ENCODE measurements at places on chromosomes 12 and 14. TPM values are rescaled to one million over a fixed set of nuclear protein-coding genes. Genes with fewer than 3 reads are reported as not detected.

Gene EML5
- total RNA-seq: 3.1 TPM

Gene IFNG-AS1
- 0.55 TPM for total RNA-seq

Gene OTUB2
- not detected for total RNA-seq

Gene MANSC1
- total RNA-seq: 0.45 TPM

Gene TMEM52B
- total RNA-seq: not detected

GRCh38 chr12:94849411-94849976 lies 154.0 kb downstream of the NDUFA12 start:
- no peak overlapping the region for H3K27ac ChIP-seq
- no peaks in the 10 kb centered on the region for H3K27me3 ChIP-seq
- no peaks in the 10 kb centered on the region for H3K36me3 ChIP-seq
- H3K4me3 ChIP-seq: no peak overlapping the region
- H3K4me1 ChIP-seq: no peaks in the 10 kb centered on the region
- DNase-seq: no peak

DNA sequence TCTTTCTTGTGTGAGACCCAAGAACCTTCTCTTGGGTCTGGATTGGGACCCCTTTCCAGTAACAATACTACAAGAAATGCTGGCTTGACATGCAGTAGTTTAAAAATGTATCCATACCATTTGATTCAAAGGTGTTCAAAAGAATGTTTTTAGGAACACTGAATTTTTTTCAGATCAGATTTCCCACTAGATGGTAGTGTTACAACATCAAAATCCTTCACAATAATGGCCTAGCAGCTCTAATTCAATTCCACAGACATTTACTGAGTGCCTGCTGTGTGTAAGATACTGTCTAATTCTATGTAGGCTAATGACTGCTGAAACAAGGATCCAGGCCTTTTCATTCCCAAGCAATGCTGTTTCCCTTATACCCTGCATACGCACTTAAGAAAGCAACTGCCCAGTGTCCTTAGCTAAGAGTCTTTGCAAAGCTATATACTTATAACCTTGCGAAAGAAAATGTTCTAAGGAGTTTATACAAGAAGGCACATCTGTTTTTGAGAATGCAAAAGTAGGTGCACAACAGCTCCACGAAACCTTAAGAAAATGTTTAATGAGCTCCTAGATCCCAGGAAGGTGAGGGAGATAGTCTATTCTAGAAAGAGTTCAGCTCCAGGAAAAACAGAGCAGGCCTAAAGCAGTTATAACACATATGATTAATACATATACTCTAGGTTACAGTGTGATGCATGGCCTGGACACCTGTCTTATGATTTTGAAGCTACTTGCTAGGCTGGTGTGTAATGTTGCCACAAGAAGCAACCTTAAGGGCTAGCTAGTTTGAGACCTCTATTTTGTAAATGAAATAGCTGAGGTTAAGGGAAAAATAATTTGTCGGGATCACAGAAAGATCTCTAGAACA lies 50.9 kb upstream of the PKP2 start:
- no peak overlapping the region for H3K27ac ChIP-seq
- no peaks in the 10 kb centered on the region for H3K27me3 ChIP-seq
- H3K4me3 ChIP-seq: no peak overlapping the region
- DNase-seq: no peak
- no peaks in the 10 kb centered on the region for H3K4me1 ChIP-seq

GRCh38 chr14:21734457-21735074 lies 60.9 kb upstream of the OR4E1 start:
- DNase-seq: no peak
- no peak overlapping the region for H3K27ac ChIP-seq
- H3K4me1 ChIP-seq: no peaks in the 10 kb centered on the region
- H3K27me3 ChIP-seq: no peaks in the 10 kb centered on the region
- H3K36me3 ChIP-seq: no peaks in the 10 kb centered on the region

DNA sequence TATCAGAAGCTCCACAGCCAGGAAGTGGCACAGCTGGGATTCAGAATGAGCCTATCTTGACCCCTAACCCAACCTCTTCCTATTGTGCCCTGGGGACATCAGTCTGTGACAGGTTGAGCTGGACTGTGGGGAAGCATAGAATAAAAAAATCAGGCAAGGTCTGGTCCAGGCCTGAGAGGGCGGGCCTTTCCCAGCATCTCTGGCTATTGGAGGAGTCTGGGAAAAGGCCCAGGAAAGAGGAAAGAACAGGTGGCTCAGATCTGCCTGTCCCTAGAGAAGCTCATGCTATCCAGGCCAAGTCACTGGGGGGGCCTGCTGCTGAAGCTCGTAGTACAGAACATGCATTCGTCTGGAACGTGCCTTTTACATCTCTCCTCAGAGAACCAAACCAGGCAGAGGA lies 100.5 kb downstream of the PPM1H start:
- peaks cover 3% of the 10 kb centered on the region for H3K27me3 ChIP-seq
- no peak overlapping the region for H3K27ac ChIP-seq
- no peak overlapping the region for H3K4me3 ChIP-seq
- no peak for DNase-seq
- no peaks in the 10 kb centered on the region for H3K36me3 ChIP-seq

GRCh38 chr12:49967042-49967776 lies 5.5 kb downstream of the AQP5 start:
- H3K27me3 ChIP-seq: peaks cover 46% of the 10 kb centered on the region
- H3K4me1 ChIP-seq: peaks cover 17% of the 10 kb centered on the region
- H3K36me3 ChIP-seq: no peaks in the 10 kb centered on the region
- H3K4me3 ChIP-seq: peak overlapping the region; percentile 57
- DNase-seq: peak; percentile 91

- no peak for DNase-seq
- no peak overlapping the region for H3K4me3 ChIP-seq
- no peak overlapping the region for H3K27ac ChIP-seq
Observed at GRCh38 chr12:51008329-51009055, 17.7 kb downstream of the SLC11A2 start.

- no peaks in the 10 kb centered on the region for H3K4me1 ChIP-seq
- peaks cover 38% of the 10 kb centered on the region for H3K36me3 ChIP-seq
- H3K4me3 ChIP-seq: no peak overlapping the region
- H3K27me3 ChIP-seq: no peaks in the 10 kb centered on the region
Observed at GRCh38 chr12:118259079-118259478, 113.6 kb downstream of the TAOK3 start.

GRCh38 chr14:55715889-55716288 lies 135.9 kb downstream of the KTN1 start:
- no peaks in the 10 kb centered on the region for H3K36me3 ChIP-seq
- H3K4me1 ChIP-seq: no peaks in the 10 kb centered on the region
- H3K27ac ChIP-seq: no peak overlapping the region
- no peak overlapping the region for H3K4me3 ChIP-seq
- DNase-seq: no peak

GRCh38 chr12:16555630-16556029 lies 50.3 kb downstream of the LMO3 start:
- H3K4me3 ChIP-seq: no peak overlapping the region
- H3K27me3 ChIP-seq: no peaks in the 10 kb centered on the region
- no peaks in the 10 kb centered on the region for H3K4me1 ChIP-seq
- H3K27ac ChIP-seq: no peak overlapping the region

GRCh38 chr12:46461907-46462640 lies 89.5 kb upstream of the SLC38A2 start:
- H3K4me3 ChIP-seq: no peak overlapping the region
- peaks cover 31% of the 10 kb centered on the region for H3K4me1 ChIP-seq
- DNase-seq: no peak
- no peak overlapping the region for H3K27ac ChIP-seq
- H3K36me3 ChIP-seq: no peaks in the 10 kb centered on the region

GRCh38 chr12:27366621-27367020 lies 34.0 kb downstream of the BMAL2 start:
- H3K36me3 ChIP-seq: no peaks in the 10 kb centered on the region
- H3K4me1 ChIP-seq: no peaks in the 10 kb centered on the region
- H3K27ac ChIP-seq: no peak overlapping the region
- DNase-seq: no peak

Data from CD4-positive, alpha-beta T cell (primary cell).